ENCODE measurements at places on chromosomes 1 and 21.

- DNase-seq = no peak
These were observed 6.8 kb downstream of the HAO2 start for GRCh38 chr1:119375366-119375765.

- no peak for DNase-seq
These were observed 213.5 kb upstream of the NRIP1 start for GRCh38 chr21:15278279-15278678.

DNA sequence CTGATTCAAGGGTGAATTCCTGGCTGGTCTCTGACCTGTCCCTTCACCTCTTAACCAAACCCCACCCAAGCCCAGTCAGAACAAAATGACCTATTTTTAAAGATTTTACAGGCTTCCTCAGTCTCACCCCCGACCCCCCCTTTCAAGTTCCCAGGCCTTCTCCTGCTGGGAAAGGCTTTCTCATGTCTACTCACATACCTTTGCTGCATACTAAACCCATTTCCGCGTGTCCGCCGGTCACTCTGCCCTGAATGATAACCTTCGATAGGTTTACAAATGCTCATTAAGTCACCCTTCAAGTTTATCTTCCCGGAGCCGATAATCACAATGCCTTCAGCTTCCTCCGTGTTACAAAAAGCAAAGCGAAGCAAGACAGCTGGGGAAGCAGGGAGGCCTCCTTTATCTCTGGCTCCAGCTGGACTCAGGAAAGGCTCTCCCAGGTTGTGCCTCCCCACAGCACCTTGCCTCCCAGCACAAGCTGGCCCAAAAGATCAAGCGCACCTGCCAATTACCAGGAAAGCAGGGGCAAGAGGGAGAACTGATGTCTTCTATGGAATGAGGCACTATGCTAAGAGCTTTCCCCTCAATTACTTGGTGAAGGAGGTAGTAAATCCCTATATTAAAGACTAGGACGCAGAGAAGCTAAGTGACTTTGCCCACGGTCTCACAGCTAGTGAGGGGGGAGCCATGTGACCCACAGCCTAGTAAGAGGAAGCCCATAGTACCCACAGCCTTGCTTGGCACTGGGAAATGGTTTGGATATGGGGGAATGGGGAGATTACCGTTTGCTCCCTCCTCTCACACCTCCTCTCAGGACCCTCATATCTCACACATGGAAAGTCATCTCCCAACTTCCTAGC lies 15.9 kb downstream of the SMIM12 start:
- no peak for DNase-seq

DNA sequence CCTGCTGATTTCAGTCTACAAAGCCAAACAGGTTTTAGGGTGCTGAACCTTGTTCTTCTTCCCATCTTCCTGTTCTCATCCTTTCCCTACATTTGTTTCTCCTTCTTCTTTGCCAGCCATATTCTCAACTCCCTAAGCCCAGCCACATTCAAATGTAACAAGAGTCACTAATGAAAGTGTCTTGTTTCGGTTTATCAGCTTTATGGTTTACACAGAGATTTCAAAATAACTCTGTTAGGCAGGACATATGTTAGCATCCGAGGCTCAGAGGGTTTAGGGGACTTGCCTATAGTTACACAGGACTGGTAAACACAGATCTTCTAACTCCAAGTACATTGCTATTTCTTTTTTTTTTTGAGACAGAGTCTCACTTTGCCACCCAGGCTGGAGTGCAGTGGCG lies 61.3 kb downstream of the NDUFS5 start:
- DNase-seq = no peak

GRCh38 chr1:231410036-231410612 lies 12.0 kb downstream of the EGLN1 start:
- no peak for DNase-seq

- no peak for DNase-seq
These were observed 114.1 kb downstream of the SIM2 start for GRCh38 chr21:36813052-36813451.

DNA sequence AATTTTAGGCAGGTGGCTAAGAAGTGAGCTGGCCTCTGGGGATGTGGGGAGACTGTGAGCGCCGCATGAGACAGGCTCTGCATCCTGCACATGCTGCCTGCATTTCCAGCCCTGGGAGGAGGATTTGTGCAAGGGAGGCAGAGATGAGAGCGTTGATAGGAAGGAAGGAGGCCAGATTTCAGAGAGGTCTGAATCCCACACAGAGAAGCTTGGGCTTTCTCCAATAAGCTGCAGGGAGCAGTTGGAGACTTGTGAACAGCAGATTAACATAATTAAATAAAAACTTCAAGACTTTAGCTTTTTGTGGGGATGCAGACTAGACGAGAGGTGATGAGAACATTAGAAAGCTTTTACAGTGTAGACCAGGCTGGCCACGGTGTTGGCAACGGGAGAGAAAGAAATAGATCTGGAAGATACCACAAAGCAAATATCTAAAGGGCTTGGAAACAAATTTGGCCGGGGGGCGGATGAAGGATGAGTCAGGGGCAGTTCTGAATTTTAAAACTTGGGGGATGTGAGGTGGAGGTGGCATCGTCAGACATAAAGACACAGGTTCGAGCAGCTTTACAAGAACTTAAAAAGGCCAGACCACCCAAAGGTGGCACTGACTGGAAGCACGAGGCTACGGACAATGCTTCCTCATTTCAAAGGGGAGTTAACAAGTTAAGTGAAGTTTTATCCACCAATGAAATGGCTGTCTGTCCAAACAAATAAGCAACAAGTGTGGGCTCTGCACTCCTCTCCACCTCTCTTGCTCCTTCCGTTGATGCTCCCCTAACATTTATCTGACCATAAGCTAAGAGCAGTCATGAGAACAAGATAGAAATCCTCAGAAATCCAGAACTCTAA lies 57.0 kb downstream of the HIVEP3 start:
- no peak for DNase-seq

All from T follicular helper cell (primary cell).